ENCODE measurements at places on chromosomes 6 and 20.

- no peak for DNase-seq
Observed at GRCh38 chr6:90941885-90942284, 355.0 kb upstream of the MAP3K7 start.

- no peak for DNase-seq
Observed at GRCh38 chr6:19303383-19303782, 533.8 kb upstream of the ID4 start.

- no peak for DNase-seq
Observed at GRCh38 chr20:5650280-5650691, 99.9 kb upstream of the SHLD1 start.

- no peak for DNase-seq
Observed at GRCh38 chr6:163814494-163815364, 400.2 kb downstream of the QKI start.

- no peak for DNase-seq
Observed at GRCh38 chr6:37779902-37780628, 39.5 kb upstream of the ZFAND3 start.

DNA sequence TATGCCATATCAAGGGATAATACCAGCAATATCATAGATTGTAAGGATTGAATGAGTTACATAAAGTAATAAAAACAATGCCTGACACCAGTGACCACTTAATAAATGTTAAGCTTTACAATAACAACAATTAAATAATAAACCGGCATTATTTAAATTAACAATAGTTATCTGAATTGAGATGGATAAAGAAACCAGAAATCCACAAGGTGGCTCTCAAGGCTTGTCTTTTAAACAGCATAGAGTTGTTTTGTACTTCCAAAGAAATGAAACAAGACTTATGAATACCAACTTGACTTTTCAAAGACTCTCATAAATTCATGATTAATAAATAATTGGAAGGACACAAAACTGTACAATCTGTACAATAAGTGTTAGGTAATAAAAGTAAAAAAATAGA is 203.1 kb downstream of the ASCC3 start:
- DNase-seq: no peak

GRCh38 chr20:1017677-1018076 is 15.6 kb upstream of the RSPO4 start:
- DNase-seq: no peak

GRCh38 chr6:15017261-15017660 is 228.6 kb upstream of the JARID2 start:
- peak; percentile 51 for DNase-seq

- DNase-seq: no peak
Observed at GRCh38 chr6:34238585-34239499, 2.2 kb downstream of the HMGA1 start.

GRCh38 chr6:163354085-163354484 is 60.4 kb upstream of the QKI start:
- no peak for DNase-seq

DNA sequence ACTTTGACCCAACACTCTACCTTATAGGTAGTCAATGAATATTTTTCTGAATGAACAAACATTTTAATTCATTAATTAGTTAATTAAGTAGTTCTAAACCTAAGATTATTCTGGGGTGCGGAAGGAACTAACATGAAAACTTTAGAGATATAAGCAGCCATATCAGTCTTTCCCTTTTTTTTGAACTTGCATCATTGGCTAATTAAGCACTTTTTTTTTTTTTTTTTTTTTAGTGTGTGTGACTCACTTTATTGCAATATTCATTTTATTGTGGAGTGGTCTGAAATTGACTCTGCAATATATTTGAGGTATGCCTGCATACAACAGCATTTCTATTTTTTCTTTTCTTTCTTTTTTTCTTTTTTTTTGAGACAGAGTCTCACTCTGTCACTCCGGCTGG is 21.8 kb upstream of the AMD1 start:
- DNase-seq: no peak

- DNase-seq: no peak
Observed at GRCh38 chr6:167046861-167047495, 47.8 kb downstream of the CEP43 start.

DNA sequence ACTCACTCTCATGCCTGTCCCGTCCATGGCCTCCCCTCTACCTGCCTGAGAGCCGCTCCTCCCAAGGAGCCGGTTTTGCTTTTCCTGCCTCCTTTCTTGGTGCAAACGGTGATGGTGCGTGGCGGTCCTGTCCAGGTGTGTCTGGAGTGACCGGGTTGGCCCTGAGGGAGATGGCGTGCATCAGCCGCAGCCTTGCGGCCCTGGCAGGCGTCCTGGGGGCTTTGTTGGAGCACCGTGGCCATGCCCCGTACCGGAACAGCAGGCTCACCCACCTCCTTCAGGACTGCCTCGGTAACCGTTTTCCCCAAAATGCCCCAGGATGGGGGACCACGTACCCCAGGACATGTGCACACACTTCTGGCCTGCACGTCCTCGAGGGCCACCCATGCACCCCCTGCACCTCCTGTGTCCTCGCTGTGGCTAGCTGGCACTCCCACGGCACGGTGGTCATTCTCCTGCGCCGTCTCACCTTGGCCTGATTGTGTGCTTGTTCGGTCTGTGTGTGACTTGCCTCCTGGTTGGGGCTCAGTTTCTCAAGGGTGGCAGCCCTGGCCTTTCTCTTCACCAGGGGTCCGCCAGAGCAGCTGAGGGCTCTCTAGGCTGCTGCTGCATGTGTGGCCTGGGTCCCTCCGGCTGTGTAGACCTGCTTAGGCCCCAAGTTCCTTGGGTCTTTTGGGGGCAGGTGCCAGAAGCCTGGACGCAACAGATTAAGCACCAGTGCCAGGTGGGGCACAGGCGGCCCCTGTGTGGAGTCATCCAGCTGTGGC is 36.4 kb downstream of the FRMD1 start:
- no peak for DNase-seq

- no peak for DNase-seq
Observed at GRCh38 chr6:6417475-6417874, 97.0 kb upstream of the F13A1 start.

GRCh38 chr6:163392533-163392932 is 22.0 kb upstream of the QKI start:
- DNase-seq: no peak

GRCh38 chr6:3986241-3986640 is 92.7 kb downstream of the FAM217A start:
- DNase-seq: no peak

DNA sequence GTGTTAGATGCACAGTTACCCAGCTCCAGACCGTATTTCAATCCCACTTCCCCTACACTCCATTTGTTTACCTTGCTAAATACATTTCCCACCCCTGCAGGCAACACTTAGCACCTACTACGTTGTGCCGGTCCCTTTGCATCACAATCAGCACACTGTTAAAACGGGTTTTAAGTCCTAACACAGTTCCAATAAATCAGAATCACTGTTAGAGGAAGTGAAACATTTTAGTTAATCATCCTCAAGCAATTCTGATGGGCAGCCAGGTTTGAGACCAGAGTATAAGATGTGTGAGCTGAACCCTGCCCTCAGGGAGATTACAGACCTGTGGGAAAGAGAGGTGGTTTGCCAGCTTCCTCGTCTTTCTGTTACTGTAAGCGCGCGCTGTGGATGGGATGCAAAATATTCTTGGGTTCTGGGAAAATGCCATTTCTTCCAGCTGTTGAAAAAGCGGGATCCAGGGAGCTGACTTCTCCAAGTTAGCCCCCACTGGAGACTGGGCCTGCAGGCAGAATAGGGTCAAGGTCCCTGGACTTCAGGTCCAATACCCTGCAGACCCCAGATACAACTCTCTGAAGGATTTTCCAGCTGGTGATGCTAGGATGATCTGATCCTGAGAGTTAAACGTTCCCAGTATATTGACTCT is 3.1 kb downstream of the ZCCHC3 start:
- no peak for DNase-seq

GRCh38 chr6:148432462-148433195 is 90.0 kb downstream of the SASH1 start:
- no peak for DNase-seq

DNA sequence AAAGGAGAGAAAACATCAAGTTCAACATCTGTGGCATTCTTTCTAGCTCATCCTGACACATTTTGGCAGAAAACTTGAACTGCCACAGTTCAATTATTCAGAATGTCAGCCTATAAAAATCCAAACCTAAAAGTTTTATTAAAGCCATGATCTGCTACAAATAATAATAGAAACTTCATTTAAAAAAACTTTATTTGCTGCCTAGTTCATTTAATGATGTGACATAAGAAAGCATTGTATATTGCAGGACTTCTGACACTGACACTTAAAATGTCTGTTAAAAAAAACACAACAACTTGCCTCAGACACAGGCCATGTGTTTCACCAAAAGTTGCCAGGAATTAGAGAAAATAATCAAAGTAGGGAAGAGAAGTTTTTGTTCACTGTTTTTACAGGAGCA is 88.3 kb upstream of the HTR1E start:
- no peak for DNase-seq

DNA sequence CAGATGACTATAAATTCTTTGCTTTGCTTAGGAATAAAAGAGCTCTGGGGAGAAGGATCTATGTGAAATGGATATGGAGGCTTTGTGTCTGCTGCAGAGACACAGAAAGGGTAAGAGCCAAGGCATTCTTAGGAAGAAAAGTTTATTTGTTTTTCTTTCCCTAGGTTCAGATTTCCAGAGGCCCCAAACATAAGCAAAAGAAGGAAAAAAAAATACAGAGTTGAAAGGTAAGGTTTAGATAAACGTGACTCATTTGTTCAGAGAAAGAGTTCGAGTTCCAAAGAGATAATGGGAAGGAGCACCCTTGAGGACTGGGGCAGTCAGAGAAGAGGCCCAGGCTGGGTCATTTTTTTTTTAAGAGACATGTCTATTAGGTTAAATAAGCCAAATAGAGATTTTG is 27.4 kb upstream of the BMP5 start:
- no peak for DNase-seq

DNA sequence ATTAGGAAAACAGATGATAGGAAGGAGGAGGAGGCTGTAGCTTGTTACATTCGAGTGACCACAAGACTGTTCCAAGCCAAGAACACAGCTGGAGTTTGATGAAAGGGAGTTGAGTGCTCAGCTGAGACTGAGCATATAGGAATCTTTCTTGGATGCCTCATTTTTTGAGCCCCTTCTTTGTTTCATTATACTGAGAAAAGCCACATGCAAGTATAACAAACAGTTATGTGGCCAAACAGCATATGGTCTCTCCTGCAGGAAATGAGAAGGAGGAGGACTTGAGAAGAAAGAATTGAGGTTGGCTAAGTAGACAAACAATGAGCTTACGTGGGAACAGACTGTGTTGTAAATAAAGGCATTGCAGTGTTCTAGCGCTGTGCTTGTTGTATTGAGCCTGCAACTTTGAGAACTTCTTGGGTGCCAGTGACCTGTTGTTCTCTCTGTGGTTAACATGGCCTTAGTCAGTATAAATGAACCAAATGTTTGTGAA is 78.3 kb downstream of the AKAP7 start:
- DNase-seq: no peak

- peak; percentile 16 for DNase-seq
Observed at GRCh38 chr20:1440024-1440423, 26.6 kb downstream of the NSFL1C start.

GRCh38 chr20:29427201-29428060 is 1830.0 kb upstream of the DEFB115 start:
- DNase-seq: no peak

GRCh38 chr6:42316981-42317380 is 99.3 kb upstream of the MRPS10 start:
- no peak for DNase-seq

- no peak for DNase-seq
Observed at GRCh38 chr6:39043776-39044175, 4.8 kb upstream of the GLP1R start.

DNA sequence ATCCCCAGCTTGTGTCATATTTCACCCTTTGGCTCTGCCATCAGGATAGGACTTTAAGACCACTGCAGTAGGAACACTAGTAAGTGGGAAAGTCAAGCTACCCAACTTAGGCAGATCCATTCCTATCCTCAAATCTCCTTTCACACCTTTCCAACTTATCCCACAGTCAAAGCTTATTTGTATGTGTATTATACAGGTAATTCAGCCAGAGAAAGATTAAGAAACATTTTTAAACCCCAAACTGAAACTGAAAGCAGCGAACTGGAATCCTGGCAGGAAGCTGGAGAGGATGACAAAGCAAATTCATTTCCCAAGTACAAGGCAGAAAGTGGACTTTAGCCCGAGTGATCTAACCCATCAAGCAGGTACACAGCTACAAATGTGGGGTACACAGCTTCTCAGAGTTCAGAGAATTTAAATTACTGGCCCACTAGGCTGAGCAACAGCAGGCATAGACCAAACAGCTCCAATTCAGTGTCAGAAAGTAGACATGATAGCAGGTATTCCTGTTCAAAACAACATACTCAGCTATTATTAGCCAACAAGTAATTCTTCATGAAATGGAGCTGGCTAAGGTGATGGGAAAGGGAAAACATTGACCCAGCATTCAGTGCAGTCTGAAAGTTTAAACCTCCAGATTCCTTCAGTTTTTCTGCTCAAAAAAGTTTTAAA is 39.1 kb downstream of the ILRUN start:
- peak; percentile 54 for DNase-seq

GRCh38 chr6:13163161-13163944 is 165.0 kb downstream of the TBC1D7 start:
- DNase-seq: no peak

DNA sequence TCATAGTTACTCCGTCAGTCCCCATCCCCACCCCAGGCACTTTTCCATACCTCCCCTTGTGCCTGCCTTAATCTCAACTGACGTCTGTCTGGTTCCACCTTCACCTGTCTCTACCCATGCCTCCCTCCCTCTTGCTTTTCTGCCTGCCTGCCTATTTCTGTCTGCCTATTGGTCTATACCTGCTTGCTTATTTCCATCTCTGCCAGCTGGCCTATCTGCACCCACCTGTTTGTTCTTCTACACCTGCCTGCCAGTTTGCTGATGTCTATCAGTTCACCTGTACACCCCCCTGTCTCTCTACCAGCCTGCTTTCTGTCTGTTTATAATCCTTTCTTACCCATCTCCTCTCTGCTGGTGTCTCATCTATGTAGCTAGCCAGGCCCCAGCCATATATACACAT is 87.5 kb downstream of the RALGAPA2 start:
- no peak for DNase-seq

DNA sequence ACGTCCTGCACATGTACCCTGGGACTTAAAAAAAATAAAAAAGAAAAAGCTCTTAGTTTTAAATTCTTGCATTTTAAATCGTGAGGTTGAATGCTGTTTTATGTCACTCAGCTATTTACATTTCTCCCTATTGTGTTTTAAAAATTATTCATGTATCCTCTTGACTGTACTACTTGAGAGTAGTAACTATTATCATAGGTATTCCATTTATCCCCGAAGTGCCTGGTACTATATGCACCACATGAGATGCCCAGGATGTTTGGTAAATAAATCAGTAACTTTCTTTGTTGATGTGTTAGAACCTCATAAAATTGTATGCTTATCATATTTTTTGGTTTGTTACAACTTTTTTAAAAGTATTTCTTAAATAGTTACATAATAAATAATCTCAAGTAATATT is 18.4 kb downstream of the MAP3K4 start:
- DNase-seq: no peak
